ENCODE measurements at places on chromosomes 7 and 10.

DNA sequence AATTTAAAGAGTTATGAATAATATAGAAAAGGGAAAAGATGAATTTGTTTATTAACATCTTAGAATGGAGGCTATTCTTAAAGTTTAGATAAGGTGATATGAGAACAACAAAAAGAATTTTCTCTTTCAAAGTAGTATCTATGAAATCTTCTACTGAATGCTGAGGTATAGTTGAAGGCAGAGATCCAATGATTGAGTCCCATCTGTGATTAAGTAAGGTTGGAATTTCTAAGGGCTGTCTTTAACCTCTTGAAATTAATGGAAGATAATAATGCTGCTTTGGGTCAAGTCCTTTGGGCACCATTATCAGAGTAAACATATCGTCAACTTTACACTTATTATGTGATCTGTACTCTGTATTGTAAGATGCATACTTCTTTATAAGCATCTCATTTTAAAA, 307.9 kb downstream of the PRKG1 start:
- DNase-seq = no peak
- H3K36me3 ChIP-seq = no peaks in the 10 kb centered on the region
- H3K27me3 ChIP-seq = no peaks in the 10 kb centered on the region
- no peaks in the 10 kb centered on the region for H3K4me1 ChIP-seq
- no peak overlapping the region for H3K4me3 ChIP-seq

GRCh38 chr7:145263886-145264285, 428.0 kb upstream of the TPK1 start:
- DNase-seq = no peak
- H3K4me1 ChIP-seq = no peaks in the 10 kb centered on the region
- no peak overlapping the region for H3K27ac ChIP-seq
- H3K27me3 ChIP-seq = no peaks in the 10 kb centered on the region
- no peaks in the 10 kb centered on the region for H3K36me3 ChIP-seq
- no peak overlapping the region for H3K4me3 ChIP-seq

DNA sequence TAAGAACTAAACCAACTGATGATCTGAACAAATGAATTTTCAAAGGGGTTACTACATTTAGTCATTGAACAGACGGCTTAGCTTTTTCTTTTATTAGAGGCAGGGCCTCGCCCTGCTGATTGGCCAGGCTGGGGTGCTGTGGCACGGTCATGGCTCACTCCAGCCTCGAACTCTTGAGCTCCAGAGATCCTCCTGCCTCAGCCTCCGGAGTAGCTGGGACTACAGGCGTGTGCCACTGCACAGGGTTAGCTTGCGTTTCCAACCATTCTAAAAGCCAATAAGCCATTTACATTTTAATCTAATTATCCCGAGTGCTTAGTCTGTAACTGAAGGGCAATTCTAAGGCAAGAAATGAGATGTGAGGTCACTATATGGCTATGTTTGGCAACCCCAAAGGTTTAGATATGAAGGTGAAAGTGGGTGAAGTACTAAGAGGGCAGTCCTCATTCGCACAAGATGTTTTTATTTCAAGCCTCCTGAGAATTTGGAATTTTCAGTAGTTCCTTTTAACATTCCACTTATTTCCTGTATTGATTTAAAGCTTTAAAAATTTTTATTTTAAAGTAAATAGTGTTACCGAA, 1.6 kb upstream of the CDK13 start:
- H3K4me3 ChIP-seq = no peak overlapping the region
- H3K4me1 ChIP-seq = peaks cover 2% of the 10 kb centered on the region
- no peaks in the 10 kb centered on the region for H3K36me3 ChIP-seq
- no peaks in the 10 kb centered on the region for H3K27me3 ChIP-seq
- no peak for DNase-seq

GRCh38 chr10:97013568-97013967, 172.2 kb downstream of the SLIT1 start:
- H3K36me3 ChIP-seq = no peaks in the 10 kb centered on the region
- no peaks in the 10 kb centered on the region for H3K4me1 ChIP-seq
- H3K27me3 ChIP-seq = no peaks in the 10 kb centered on the region
- no peak overlapping the region for H3K4me3 ChIP-seq
- DNase-seq = no peak

DNA sequence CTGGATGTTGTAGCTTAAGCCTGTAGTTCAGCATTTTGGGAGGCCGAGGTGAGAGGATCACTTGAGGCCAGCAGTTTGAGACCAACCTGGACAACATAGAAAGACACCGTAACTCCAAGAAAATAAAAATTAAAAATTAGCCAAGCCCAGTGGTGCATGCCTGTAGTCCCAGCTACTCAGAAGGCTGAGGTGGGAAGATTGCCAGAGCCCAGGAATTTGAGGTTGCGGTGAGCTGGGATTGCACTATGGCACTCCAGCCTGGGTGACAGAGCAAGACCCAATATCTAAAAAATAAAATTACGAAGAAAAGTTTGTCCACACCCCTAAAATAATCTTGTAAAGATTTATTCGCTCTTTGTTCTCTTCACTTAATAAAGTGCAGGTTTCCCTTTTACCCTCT, 951.0 kb downstream of the TYW1 start:
- no peak for DNase-seq
- H3K4me1 ChIP-seq = no peaks in the 10 kb centered on the region
- H3K27ac ChIP-seq = no peak overlapping the region
- no peaks in the 10 kb centered on the region for H3K27me3 ChIP-seq
- H3K36me3 ChIP-seq = no peaks in the 10 kb centered on the region

- H3K4me1 ChIP-seq = peaks cover 7% of the 10 kb centered on the region
- H3K4me3 ChIP-seq = no peak overlapping the region
- H3K36me3 ChIP-seq = no peaks in the 10 kb centered on the region
- H3K27me3 ChIP-seq = no peaks in the 10 kb centered on the region
- no peak for DNase-seq
Observed at GRCh38 chr7:129836983-129837382, 115.8 kb downstream of the UBE2H start.

- no peak overlapping the region for H3K27ac ChIP-seq
- H3K36me3 ChIP-seq = no peaks in the 10 kb centered on the region
- H3K4me3 ChIP-seq = no peak overlapping the region
- DNase-seq = no peak
- no peaks in the 10 kb centered on the region for H3K4me1 ChIP-seq
Observed at GRCh38 chr10:31771331-31771831, 157.2 kb downstream of the ARHGAP12 start.

GRCh38 chr7:93964813-93965212, 39.3 kb downstream of the BET1 start:
- H3K36me3 ChIP-seq = no peaks in the 10 kb centered on the region
- no peak for DNase-seq
- H3K27me3 ChIP-seq = no peaks in the 10 kb centered on the region
- H3K4me3 ChIP-seq = no peak overlapping the region
- H3K27ac ChIP-seq = no peak overlapping the region

DNA sequence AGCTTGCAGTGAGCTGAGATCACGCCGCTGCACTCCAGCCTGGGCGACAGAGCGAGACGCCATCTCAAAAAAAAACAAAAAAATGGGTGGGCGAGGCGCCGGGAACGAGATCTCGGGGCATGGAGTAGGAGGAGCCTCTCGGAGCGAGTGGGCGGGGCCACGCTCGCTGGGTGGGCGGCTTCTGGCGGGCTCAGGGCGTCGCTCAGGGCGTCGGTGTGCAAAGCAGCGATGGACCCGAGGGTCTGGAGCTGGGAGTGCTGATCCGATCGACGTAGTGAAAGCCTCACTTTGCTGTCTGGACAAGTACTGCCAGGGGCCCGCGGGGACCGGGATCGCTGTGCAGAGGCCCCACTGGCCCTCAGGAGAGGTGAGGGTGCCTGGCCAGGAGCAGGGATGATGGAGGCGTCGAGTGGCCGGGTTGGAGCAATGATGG, 22.6 kb upstream of the AMZ1 start:
- no peak for DNase-seq
- H3K27ac ChIP-seq = no peak overlapping the region
- H3K36me3 ChIP-seq = peaks cover 2% of the 10 kb centered on the region
- no peaks in the 10 kb centered on the region for H3K4me1 ChIP-seq
- H3K4me3 ChIP-seq = no peak overlapping the region

- no peak overlapping the region for H3K27ac ChIP-seq
- no peaks in the 10 kb centered on the region for H3K27me3 ChIP-seq
Observed at GRCh38 chr10:90484518-90484917, 373.3 kb downstream of the HTR7 start.

DNA sequence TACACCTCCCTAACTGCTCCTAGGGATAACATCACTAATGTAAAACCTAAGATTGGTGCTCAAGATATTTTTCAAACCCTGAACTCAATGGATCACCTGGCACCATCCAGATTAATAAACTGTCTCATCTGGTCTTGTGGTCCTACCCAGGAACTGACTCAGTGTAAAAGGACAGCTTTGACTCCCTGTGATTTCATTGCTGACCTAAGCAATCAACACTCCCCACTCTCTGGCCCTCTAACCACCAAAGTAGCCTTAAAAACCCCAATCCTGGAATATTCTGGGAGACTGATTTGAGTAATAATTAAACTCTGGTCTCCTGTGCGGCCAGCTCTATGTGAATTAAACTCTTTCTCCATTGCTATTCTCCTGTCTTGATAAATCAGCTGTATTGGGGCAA, 6.2 kb upstream of the USP54 start:
- no peaks in the 10 kb centered on the region for H3K27me3 ChIP-seq
- H3K4me3 ChIP-seq = no peak overlapping the region
- no peaks in the 10 kb centered on the region for H3K4me1 ChIP-seq
- no peak overlapping the region for H3K27ac ChIP-seq
- DNase-seq = no peak

GRCh38 chr7:41006306-41006995, 696.4 kb downstream of the INHBA start:
- H3K27ac ChIP-seq = no peak overlapping the region
- no peaks in the 10 kb centered on the region for H3K36me3 ChIP-seq
- no peak overlapping the region for H3K4me3 ChIP-seq
- H3K4me1 ChIP-seq = no peaks in the 10 kb centered on the region
- no peaks in the 10 kb centered on the region for H3K27me3 ChIP-seq
- DNase-seq = peak; percentile 16

GRCh38 chr10:104123397-104123796, 1.4 kb downstream of the SFR1 start:
- H3K4me1 ChIP-seq = peaks cover 2% of the 10 kb centered on the region
- no peak overlapping the region for H3K27ac ChIP-seq
- H3K36me3 ChIP-seq = no peaks in the 10 kb centered on the region
- H3K27me3 ChIP-seq = no peaks in the 10 kb centered on the region

- H3K27ac ChIP-seq = no peak overlapping the region
- no peak for DNase-seq
- peaks cover 12% of the 10 kb centered on the region for H3K4me1 ChIP-seq
- H3K27me3 ChIP-seq = no peaks in the 10 kb centered on the region
Observed at GRCh38 chr10:110525349-110526260, 27.9 kb downstream of the DUSP5 start.

GRCh38 chr10:132021046-132021445, 39.3 kb upstream of the BNIP3 start:
- peaks cover 2% of the 10 kb centered on the region for H3K4me1 ChIP-seq
- no peaks in the 10 kb centered on the region for H3K27me3 ChIP-seq
- DNase-seq = no peak
- H3K27ac ChIP-seq = no peak overlapping the region

GRCh38 chr7:44150466-44150832, 9.3 kb upstream of the MYL7 start:
- H3K36me3 ChIP-seq = no peaks in the 10 kb centered on the region
- no peaks in the 10 kb centered on the region for H3K4me1 ChIP-seq
- no peak overlapping the region for H3K4me3 ChIP-seq
- H3K27ac ChIP-seq = no peak overlapping the region
- H3K27me3 ChIP-seq = no peaks in the 10 kb centered on the region
- DNase-seq = no peak

DNA sequence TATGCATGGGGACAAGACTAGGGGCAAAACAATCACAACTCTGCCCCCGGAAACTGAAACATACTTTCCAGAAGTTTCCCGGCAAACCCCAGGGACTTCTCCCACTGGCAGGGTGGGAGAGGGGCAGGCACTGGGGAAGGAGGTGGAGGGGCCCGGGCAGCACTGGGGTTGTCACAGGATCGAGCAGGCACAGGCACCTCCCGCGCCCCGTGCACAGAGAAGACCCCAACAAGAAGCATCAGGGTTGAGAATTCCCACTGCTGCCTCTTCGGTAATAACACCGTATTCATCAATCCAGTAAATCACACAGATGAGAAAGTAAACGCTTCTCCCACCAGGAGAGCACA, 490.5 kb downstream of the PTPRN2 start:
- no peaks in the 10 kb centered on the region for H3K4me1 ChIP-seq
- no peak for DNase-seq
- H3K36me3 ChIP-seq = no peaks in the 10 kb centered on the region

GRCh38 chr7:1844951-1845390, 174.9 kb downstream of the ELFN1 start:
- no peak overlapping the region for H3K4me3 ChIP-seq
- DNase-seq = no peak
- no peaks in the 10 kb centered on the region for H3K36me3 ChIP-seq
- H3K4me1 ChIP-seq = peaks cover 4% of the 10 kb centered on the region
- no peak overlapping the region for H3K27ac ChIP-seq

DNA sequence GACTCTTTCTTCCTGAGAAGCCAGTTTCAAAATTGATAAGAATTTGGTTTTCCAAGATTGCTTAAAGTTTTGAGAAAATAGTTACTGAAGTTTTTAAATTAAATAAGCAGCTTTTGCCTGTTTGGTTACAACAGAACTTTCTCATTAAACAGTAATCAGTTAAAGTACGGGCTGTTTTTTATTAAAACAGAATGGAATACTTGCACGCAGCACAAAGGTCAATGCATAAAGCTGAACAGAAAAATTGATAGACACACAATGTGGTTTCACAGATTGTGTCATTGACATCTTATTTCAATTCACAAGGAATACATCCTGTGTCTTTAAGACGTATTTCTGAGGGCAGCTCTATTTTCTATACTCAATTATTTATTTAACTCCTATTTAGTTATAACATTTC, 192.2 kb downstream of the PRKG1 start:
- H3K27ac ChIP-seq = no peak overlapping the region
- no peaks in the 10 kb centered on the region for H3K27me3 ChIP-seq
- peaks cover 6% of the 10 kb centered on the region for H3K4me1 ChIP-seq
- H3K4me3 ChIP-seq = no peak overlapping the region
- no peaks in the 10 kb centered on the region for H3K36me3 ChIP-seq
- DNase-seq = no peak

DNA sequence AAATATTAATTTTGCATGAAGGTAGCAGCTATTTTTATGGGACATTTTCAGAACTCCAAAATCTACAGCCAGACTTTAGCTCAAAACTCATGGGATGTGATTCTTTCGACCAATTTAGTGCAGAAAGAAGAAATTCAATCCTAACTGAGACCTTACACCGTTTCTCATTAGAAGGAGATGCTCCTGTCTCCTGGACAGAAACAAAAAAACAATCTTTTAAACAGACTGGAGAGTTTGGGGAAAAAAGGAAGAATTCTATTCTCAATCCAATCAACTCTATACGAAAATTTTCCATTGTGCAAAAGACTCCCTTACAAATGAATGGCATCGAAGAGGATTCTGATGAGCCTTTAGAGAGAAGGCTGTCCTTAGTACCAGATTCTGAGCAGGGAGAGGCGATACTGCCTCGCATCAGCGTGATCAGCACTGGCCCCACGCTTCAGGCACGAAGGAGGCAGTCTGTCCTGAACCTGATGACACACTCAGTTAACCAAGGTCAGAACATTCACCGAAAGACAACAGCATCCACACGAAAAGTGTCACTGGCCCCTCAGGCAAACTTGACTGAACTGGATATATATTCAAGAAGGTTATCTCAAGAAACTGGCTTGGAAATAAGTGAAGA, 112.3 kb downstream of the CFTR start:
- H3K4me1 ChIP-seq = no peaks in the 10 kb centered on the region
- DNase-seq = no peak
- no peaks in the 10 kb centered on the region for H3K27me3 ChIP-seq
- H3K4me3 ChIP-seq = no peak overlapping the region

All from mesendoderm (in vitro differentiated cells).